Stimulated activated CD4-positive, alpha-beta T cell treated with anti-CD3 and anti-CD28 coated beads, TNF-alpha, amount 100 ng/mL, for 48 hours (primary cell): ENCODE measurements at places on chromosomes 2 and 18.
A peak's percentile ranks its signal among the peaks of the same experiment; 100 is the strongest.

DNA sequence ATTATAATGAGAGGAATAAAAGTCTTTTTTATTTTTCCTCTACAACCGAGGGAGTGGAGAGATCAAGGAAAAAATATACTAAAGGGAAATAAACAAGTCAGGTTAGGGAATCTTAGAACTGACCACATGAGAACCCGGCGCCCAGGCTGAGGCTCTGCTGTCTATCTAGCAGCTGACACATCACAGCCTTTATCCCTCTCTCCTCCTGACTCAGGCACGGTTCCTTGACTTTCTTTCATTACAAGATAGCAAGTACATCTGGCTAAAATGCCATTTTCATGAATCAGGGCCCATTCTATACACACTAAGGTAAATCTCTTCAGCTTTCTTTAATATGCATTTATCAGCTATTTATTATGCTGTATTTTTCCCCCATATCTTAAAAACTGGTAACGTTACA lies 296.0 kb downstream of the TMX3 start:
- DNase-seq: no peak

DNA sequence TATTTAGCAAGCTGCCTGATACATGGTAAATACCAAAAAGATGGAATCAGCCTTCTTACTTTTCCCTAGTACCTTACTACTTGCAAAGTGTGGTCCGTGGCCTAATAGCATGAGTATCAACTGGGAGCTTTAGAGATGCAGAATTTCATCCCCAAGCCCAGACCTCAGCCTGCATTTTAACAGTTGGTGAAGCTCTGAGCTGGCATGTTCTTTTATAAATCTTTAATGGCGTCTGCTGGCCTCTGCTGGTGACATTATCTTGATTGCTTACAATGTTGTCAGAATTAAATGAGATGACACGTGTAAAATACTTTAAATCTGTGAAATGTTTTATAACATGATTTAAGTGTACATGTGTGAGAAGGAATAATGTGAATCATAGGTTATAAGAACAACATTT lies 115.1 kb upstream of the NOSTRIN start:
- DNase-seq: no peak

DNA sequence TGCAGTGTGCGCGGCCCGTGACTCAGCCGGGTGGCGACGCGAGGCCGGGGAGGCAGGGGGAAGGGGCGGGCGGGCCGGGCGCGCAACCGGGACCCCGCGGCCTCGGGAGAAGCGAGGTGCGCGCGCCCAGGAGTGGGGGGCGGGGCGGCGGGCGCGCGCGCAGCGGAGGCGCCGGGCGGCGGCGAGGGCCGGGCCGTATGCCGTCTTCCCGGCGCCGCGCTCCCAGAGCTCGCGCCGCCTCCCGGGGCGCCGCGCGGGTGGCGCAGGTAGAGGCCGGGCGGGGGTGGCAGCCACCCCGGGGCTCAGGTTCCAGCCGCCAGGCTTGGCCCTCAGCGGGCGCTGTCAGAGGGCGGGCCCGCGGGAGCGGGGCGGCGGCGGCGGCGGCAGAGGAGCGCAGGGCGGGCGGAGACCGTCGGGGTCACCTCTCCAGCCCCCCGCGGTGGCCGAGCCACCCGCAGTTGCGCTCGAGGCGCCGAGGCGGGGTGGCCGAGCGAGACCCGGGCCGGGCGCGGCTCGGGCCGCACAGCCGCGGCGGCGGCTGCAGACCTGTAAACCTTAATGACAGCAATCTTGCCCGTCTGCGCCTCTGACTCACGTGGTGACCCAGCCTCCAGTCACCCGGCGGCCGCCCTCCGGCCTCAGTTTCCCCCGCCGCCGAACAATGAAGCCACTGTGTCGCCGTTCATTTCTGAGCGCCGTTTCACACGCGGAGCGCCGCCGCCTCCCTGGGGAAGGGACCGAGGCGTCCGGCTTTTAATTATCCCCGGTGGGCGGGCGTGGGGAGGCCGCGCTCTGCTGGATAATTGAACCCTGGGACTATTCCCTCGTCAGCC lies 25.3 kb upstream of the SMAD7 start:
- peak; percentile 20 for DNase-seq

GRCh38 chr18:77037567-77037966 lies 95.0 kb downstream of the MBP start:
- DNase-seq: no peak

DNA sequence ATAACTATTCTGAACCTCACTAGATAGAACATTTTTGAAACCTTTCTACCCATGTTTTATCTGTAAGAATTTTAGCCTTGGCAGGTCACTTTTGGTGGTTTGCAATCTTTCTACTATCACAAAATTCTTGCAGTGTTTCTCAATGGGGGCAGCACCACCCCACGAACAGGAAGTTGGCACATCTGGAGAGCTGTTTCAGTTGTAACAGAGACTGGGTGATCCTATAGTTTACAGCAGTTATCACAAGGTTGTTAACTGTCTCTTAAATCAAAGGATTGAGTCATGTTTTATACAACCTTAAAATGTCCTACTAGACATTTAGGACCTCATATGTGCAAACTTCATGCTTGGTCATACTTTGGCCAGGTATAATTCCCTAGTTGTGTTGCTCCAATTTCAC lies 829.2 kb downstream of the ERBB4 start:
- no peak for DNase-seq

DNA sequence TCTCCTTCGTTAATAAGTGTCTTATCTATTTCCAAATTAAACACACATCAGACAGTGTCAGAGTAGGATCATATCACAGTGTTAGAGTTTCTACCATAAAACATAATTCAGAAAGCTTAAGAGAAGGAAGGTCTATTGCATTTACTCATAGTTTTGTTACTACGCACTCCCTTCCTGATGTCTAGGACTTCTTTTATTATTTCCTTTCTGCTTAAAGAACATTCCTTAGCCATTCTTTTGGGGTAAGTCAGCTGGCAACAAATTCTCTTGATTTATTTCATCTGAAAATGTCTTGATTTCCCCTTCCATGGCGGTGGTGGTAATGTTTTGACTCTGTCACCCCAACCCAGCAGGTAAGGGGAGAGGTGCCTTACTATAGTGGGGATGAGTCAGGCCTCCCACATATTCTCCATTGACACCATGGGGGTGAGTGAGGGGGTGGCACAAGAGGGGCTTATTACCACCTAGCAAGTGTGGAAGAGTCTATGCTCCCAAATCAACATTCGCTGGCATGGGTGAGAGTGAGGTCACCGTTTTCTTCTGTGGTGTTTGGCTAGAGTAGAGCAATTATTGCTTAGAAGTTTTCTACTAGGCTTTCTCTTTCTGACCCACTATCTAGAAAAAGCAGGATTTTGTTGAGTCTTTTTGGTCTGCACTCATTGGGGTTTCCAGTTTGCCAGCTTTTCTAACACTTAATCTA lies 29.9 kb downstream of the ABCB11 start:
- no peak for DNase-seq

DNA sequence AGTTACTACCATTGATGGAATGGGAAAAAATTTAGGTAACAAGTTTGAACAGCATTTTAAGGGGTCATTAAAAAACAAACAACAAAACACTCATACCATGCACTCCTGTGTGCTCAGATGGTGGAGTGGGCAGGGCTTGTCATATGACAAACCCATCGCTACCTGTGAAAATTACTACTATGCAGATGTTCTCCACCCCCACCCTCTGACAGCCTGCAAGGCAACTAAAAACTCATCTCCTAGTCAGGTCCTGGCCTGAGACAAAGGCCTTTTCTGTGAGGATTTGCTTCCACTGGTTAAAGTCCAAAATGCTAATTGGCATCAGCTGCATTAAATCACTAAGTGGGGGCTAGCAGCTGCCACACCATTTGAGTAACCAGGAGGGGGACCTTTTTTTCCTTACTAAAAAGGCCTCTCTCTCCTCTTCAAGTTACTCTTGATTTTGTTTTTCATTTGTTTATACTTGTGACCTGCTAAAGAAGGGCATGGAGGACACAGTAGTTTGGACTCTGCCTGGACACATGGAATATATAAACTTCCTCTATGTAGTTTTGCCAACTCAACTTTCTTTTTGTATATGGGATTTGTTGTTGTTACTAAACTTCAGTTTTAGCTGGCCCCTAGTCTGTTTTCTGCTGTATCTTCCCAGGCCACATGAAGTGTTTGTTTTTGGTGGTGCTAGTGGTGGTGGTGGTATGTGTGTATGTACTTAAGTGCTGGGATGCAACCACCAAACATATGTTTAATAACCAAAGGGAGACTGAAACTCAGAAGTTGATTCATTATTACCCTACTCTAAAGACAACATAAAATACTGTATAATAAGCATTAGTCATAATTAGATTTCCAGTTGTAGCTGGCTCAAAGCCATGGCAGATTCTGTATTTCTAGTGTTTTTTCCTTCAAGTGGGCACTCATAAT lies 121.3 kb downstream of the MAP4K4 start:
- DNase-seq: no peak

DNA sequence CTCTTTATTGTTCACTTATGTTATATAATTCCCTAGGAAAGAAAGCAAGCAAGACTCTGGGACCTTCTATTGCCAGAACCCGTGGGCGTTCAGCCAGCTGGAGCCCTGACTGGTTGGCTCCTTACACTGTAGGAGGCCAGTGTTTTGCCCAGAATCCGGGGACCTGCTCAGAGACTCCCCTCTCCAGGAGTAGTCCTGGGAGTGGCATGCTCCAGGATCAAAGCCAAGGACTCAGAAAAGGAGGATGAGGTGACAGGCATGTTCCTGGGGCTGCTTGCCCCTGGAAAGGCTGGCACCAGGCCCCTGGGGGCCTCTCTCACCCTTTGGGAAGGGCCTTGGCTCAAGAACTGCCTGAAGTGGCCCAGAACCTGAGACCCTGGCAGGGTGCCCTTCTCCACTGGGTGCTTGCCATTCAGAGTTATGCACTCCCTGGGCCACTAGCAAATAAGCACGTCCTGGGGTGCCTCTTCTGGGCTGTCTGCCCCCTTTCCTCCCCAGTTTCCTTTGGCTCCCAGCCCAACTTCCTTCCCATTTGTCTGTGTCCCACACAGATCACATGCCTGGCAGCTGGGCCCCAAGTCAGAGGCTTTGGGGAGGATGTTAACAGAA lies 19.6 kb upstream of the KIF3C start:
- no peak for DNase-seq

- DNase-seq: no peak
Observed at GRCh38 chr2:152167065-152167464, 8.5 kb downstream of the STAM2 start.

GRCh38 chr2:226142463-226142862 lies 657.2 kb downstream of the IRS1 start:
- DNase-seq: no peak

DNA sequence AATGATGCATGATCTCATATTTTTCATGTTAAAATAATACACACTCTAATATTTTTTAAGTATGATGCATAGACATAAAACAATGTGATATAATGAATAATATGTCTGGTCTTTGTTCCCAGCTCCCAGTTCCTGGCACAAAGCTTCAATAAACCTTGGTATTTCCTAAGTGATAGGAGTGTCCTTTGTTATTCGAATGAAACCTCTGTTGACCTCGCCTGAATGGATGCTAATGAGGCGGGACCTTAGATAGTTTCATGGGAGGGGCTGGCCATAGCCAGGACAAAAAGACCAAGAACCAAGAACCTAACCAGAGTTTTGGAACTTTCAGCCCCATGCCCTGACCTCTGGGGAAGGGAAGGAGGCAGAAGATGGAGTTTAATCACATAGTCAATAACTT lies 257.7 kb upstream of the COPS8 start:
- DNase-seq: no peak

DNA sequence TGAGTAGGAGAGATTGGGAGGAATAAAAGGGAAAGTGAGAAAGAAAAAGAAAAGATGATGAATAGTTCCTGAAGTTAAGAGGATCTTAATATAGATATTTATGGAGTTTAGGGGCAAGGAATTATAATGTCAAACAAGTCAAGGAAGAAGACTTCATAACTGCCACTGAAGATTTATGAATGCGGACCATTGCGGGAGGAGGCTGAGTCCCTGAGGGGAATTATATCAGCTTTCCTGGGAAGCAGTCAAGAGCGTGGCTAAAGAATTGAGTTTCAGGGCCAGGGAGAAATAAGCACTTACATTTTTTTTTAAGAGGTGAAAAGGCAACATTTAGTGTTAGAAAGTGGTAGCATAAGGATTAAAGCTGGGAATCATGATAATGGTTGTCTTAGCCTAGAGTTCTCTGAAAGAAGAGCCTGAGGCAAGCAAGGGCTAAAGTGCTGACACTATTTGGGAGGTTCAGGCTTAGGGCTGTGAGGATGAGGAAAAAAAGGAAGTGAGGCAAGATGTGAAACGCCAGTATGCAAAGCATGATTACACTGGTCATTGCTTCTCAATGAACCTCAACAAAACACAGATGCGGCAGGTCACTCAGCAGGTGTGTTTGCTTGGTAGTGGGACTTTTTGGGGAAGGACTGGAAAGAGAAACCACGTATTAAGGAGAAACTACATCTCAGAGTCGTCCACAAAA lies 217.1 kb downstream of the SLC4A3 start:
- no peak for DNase-seq

DNA sequence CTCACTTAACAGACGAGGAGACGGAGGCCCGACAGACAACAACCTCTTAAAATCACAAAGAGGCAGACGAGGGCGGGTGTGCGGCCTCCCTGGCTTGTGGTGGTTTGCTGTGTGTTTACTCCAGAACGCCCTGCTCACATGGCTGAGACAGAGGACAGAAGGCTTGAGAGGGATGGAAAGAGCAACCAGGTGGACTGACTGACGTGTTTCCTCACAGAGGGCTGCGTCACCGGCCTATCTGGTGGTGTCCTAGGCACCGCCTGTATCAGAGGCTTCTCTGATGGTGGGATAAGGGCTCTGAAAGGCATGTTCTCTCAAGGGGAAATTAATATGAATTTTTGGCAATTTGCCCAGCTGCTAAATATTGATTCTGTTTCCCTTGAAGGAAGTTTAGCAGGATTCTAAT lies 47.0 kb upstream of the RALBP1 start:
- no peak for DNase-seq

DNA sequence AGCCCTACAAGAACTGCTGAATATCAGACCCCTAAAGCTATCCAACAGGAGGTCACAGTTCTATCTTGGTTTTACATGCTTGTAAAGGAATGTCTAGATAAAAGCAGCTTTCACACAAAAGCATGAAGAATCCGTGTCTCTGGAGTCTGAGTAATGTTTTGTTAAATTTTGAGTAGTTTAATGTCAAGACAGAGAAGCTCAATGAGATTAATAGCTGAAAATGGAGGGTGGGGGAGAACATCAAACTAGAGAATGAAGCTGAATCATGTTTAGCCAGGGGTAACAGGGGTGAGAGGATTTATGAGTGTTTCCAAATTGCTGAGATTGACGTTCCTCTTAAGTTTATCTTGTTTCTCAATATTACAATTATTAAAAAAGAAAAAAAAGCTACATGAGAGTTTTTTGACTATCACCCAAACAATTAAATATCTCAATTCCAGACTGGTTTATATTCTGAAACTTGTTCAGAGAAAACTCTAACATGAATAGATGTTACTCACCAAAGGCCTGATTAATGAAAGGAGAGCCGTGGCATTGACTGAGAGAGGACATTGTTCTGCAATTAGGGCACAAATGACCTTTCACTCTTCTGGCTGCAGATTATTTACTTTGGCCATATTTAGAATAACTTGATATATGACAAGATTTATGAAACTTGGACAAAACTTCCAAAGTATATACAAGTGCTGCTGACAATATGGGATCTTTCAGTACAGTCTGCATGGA lies 266.4 kb upstream of the ETAA1 start:
- DNase-seq: no peak

GRCh38 chr2:120779781-120780283 lies 44.2 kb downstream of the GLI2 start:
- DNase-seq: no peak

- no peak for DNase-seq
Observed at GRCh38 chr18:49875783-49876182, 62.5 kb upstream of the ACAA2 start.
